ENCODE measurements at places on chromosomes 16 and 17.

- no peak for DNase-seq
Measured at GRCh38 chr17:49015179-49015923, 18.2 kb downstream of the IGF2BP1 start.

GRCh38 chr16:4798456-4798855 is 3.3 kb downstream of the SMIM22 start:
- no peak for DNase-seq

- DNase-seq: no peak
Measured at GRCh38 chr17:69117855-69118784, 23.6 kb downstream of the ABCA6 start.

GRCh38 chr16:12942861-12943260 is 41.5 kb downstream of the SHISA9 start:
- DNase-seq: no peak

DNA sequence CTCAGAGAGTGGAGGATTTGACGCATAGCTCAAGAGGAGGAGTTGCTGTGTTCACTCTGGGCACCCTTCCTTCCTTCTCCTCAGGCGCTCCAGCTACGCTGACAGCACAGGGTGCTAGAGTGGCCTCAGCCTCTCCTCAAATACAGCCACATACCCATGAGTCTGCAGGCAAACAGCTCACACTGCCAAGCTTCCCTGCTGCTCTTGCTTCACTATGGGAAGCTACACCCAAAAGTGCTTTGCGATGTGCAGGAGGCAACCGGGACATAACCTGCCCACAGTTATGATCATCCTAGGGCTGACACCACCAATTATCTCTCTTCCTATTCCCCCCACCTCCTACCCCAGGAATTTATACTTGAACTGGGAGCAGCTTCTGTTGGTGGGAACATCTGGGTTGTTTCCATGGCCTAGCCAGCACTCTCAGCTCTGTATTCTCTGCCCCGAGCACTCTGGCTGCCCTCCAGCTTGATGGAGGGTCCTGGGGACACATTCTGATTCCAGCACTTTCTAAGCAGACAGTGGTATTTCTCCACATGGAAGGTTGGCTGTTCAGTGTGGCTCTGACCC is 40.3 kb upstream of the SREBF1 start:
- peak; percentile 74 for DNase-seq

- DNase-seq: no peak
Measured at GRCh38 chr17:61118871-61119270, 280.8 kb upstream of the TBX2 start.

DNA sequence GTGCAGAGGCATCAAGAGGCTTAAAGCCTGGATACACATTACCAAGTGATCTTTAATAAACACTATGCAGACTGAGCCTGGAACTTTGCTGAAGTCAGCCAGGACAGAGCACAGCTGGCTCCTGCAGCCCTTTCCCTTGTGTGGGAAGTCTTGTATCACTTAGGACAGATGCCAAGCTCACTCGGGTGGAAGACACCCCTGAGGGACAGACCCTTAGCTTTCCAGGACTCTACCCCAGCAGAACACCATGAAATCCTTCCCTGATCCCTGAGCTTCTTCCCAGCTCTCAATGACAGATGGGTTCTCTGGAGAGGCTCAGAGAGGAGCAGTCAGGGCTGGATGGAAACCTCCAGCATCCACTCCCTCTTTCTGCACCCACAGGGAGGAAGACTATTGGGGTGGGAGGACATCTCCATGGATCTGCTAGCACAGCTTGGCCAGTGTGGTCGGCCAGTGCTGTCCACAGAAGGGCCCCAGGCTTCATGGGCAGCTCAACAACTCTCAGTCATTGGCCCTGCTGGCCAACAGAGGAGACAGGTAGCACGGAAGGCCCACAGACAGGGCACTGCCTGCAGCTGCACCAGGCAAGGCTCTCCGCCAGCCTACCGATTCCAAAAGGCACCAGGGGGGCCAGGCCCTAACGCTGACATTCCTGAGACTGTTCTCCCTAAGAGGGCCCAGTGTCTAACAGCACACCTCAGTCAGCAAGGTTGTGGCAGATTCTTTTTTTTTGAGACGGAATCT is 15.9 kb downstream of the RAB5C start:
- no peak for DNase-seq

- DNase-seq: peak; percentile 77
Measured at GRCh38 chr17:74864866-74865395, 5.2 kb upstream of the GRIN2C start.

- DNase-seq: no peak
Measured at GRCh38 chr16:87236516-87237115, 80.6 kb downstream of the C16orf95 start.
